ENCODE measurements at places on chromosomes 1 and 21.

DNA sequence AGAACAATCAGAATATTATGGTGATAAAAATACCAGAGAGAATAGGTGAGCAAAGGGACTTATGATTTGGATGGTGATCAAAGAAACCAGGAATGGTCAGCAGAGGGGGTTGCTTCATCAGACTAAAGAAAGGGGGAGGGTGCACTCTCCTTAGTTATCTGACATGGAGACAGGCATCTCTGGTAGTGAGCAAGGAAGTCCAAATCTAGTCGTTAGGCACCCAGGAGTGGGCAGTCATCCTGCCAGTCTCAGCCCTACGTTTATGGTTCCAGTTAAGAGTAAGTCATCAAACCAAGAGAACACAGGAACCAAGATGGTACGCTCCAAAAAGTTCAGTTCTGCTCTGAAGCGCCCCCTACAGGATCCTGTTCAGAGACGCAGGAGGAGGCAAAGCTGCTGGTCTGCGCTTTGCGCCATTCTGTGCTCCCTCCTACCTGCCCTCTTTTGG, 28.6 kb downstream of the EBNA1BP2 start:
- no peak for DNase-seq

DNA sequence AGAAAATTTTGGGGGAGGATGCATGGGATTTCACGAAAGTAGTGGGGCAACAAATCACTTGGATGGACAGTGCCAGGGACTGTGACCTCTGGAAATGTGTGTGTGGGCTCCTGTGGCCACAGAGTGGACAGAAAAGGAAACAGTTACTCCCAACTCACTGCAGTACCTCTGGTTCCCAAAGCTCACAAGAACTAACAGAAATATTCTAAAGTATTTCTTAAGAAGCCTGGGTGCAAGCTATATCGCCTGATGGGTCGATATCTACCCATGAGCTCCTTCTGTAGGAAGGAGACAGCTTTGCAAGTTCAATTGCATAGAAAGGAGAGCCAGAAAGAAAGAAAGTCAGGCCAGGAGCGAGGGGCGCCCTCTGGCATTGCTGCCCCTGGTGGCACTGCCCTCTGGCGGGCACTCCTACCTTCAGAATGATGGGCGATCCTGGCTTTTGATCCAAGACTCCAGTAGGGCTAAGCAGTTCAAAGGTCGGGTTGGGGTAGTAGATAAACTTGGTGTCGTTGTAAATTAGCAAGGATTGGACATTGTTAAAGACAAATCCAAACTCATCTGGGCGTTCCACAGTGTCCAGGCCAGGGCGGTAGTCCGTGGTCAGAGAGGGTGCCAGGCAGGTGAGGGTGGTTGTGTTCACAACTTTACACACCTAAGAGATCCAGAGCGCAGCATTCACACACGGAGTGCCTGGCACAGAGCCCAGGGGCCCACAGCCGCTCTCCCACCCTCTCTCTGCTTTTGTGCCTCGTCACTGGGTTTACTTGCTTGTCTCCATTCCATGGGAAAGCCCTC, 134.7 kb upstream of the CD34 start:
- no peak for DNase-seq

GRCh38 chr1:41174170-41174569, 67.9 kb downstream of the SCMH1 start:
- DNase-seq: no peak

DNA sequence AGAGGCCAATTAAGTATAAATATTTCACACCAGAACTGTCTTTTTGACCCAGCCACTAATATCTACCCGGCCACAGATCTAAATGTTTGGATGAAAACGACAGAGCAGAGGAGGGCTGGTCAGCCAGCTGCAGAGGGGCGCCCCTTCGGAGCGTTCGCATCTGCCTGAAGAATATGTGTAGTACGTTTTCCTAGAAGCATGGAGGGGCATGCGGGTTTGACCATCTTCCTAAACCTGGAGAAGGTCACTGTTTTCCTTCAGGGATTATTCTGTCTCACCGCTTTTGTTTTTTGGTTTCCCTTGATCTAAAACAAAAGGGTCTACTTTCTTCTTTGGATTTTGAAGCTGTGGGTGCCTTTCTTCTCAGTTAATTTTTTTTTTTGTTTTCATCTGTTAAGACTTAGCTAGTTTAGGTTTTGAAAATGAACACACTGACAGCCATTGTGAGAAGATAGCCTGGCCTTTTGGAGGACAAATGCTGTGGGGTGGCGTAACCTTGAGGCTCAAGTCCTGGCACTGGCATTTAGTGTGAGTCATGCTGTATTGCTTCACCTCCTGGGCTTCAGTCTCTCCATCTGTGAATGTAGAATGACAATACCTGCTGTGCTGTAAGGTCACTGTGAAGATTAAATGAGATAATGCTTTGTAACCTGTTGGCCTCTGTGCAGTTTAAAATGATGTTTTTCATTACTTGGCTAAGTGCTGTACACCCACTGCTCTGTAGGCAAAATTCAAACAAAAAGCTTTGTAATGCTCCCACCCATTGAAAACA, 74.1 kb upstream of the IRF2BP2 start:
- no peak for DNase-seq

DNA sequence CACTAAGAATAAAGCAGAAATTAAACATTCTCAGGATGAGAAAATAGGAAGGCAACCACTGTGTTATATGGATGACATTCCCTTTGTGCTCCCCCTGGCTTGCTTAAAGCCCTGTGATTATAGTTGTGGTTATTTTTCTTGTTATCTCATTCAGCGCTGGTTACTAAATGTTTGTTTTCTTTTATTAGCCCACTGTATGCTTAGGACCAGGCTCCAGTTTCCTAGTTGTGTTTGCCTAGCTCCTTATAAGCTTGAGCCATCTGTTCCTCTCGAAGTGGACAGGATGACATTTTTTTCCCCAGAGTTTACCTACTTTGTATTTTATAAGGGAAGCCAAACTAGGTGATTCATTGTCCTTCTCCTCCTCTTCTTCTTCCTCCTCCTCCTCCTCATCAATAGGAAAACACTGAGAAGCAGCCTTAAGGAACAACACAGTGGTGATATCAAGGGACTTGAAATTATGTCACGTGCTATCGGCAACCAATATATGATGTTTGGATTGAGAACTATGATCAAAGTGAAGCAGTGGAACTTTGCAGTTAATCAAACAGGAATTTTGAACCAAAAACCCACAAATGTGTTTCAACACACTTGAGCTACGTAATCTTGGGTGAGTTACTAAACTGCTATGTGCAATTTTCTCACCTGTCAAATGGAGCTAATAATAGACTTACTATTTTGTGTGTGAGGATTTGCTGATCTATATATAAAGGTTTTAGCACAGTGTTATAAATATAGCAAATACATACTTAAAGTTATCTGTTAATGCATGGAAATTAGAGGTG, 35.1 kb upstream of the RGS7 start:
- no peak for DNase-seq

- no peak for DNase-seq
These were observed 18.4 kb upstream of the GADD45A start for GRCh38 chr1:67666636-67667035.

DNA sequence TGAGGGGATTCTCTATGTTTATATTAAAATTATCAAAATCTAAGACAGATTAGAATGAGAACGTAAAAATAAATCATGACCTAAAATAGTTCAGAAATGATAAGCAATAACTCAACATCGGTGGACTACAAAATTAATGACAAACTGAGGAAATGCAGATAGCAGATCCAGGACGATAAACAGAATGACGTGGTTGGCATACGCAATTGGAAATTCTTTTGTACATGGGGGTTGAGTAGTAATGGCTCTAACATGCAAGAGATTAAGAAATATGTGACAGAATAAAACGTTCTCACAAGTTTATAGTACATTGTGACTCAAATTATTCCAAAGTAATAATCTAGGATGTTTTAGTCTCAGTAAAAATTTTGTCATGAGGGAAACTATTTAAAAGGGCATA, 575.2 kb upstream of the BRINP3 start:
- DNase-seq: no peak

GRCh38 chr1:40848530-40849189, 13.5 kb downstream of the CITED4 start:
- DNase-seq: no peak

GRCh38 chr1:223235091-223235490, 92.0 kb upstream of the TLR5 start:
- DNase-seq: no peak

DNA sequence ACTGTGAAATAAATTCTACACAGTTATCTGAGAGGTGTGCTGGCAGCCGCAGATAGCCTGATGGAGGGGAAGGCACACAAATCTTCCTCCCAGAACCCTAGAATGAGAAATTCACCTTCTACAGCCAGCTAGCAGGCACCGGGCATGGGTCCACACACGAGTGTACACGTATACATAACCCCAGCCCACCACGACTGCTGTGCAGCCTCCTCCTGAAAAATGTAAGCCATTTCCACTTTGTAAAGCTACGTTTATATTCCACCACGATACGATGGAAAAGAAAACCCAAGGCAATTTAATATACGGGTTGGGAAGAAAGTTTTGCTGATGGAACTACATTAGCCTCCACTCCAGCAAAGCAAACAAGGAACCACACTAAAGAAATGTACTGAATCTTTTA, 1.8 kb downstream of the BTG3 start:
- no peak for DNase-seq

- peak; percentile 75 for DNase-seq
These were observed 35.0 kb upstream of the JAK1 start for GRCh38 chr1:65001231-65001792.

DNA sequence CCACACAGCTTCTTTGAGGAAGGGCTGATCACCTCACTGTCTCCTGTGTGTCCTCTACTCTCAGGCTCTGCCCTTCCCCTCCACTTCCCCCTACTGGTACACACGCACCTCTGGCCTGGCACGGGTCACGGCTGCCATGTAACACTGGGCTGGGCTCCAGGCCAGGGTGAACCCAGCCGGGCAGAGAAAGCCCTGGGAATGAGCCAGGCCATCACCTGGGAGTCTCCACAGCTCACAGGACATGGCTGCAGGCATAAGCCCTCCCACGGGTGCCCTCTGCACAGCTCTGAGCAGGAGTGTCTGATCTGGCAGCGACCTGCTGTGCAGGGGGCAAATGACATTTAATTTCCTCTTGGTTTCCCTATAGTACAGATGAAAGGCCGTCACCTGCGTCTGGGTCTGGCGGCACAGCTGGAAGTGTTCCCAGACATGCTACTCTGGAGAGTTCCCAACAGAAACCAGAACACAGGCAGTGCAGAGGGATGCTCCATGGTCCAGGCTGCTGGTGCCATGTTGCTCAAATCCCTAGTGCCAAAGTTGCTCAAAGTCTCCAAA, 61.2 kb downstream of the ERI3 start:
- DNase-seq: no peak
